ENCODE measurements at places on chromosomes 3 and 15. TPM values are rescaled to one million over a fixed set of nuclear protein-coding genes. Genes with fewer than 3 reads are reported as not detected.

DNA sequence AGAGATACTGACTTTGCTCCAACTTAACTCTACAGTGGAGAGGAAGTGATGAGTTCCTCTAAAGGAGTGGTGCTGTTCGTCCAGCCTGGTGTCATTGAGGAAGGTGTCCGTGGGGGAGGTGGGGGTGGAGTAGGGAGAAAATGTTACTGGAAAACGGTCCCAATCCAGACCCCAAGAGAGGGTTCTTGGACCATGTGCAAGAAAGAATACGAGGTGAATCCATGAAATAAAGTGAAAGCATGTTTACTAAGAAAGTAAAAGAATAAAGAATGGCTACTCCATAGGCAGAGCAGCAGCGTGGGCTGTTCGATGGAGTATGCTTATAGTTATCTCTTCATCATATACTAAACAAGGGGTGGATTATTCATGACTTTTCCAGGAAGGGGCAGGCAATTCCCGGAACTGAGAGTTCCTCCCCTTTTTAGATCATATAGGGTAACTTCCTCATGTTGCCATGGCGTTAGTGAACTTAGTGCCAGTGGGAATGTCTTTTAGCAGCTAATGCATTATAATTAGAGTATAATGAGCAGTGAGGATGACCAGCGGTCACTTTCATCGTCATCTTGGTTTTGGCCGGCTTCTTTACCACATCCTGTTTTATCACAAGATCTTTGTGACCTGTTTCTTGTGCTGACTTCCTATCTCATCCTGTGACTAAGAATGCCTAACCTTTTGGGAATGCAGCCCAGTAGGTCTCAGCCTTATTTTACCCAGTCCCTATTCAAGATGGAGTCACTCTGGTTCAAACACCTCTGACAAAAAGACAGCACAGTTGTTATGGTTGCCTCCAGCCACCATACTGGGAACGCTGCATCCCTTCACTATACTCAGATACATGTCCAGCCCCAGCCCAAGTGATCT is 38.6 kb downstream of the CLEC3B start:
- no peak for DNase-seq

- no peak for DNase-seq
These were observed 25.7 kb upstream of the MYLK start for GRCh38 chr3:123909785-123910184.

RNF168 gene
- total RNA-seq: 22.1 TPM

GRCh38 chr3:194586836-194587235 is 46.4 kb downstream of the TMEM44 start:
- DNase-seq: no peak

- DNase-seq: no peak
These were observed 137.0 kb downstream of the DNAJB8 start for GRCh38 chr3:128329491-128330213.

- DNase-seq: no peak
These were observed 14.4 kb downstream of the ATP13A3 start for GRCh38 chr3:194472290-194472920.

TRH gene
- total RNA-seq: not detected

DNA sequence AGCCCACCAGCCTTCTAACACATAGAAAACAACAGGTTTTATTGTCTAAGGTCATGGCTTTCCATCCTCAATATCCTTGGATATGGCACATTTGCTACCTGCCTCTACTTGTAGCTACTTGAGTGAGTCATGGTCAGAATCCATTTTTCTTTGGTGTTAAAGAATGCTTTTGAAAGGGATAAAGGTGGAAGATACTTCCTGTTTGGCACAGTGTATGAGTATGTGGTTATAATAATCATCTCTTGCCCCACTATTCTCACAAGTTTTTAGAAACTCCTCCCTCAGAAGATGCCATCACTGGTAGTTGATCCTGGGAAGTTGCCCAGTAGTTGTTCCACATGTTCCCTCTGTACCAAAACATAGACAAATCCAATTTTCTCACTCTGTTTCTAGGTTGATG is 508.6 kb upstream of the IL12A start:
- no peak for DNase-seq

RASGRP1 gene
- 1.0 TPM for total RNA-seq

DNA sequence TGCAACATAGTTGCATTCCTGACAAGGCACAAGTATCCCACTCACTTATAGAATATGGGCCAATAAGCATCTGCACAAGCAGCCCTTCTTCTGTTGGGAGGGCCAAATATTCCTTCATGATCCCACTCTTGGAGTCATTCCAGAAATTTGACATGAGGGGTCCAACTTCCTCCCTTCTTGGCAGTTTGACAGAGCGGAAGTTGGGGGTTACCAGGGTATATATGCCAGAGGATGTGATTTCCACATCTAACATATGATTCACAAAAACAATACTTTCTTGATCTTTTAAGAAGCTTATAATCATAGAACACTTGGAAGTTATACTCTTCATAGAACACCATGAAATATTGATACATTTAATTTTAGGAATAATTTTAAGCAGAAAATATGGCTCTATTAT is 100.9 kb upstream of the CRBN start:
- no peak for DNase-seq

ACTRT3 gene
- total RNA-seq: 1.5 TPM

- no peak for DNase-seq
These were observed 17.5 kb downstream of the RGMA start for GRCh38 chr15:93071469-93071936.

DNA sequence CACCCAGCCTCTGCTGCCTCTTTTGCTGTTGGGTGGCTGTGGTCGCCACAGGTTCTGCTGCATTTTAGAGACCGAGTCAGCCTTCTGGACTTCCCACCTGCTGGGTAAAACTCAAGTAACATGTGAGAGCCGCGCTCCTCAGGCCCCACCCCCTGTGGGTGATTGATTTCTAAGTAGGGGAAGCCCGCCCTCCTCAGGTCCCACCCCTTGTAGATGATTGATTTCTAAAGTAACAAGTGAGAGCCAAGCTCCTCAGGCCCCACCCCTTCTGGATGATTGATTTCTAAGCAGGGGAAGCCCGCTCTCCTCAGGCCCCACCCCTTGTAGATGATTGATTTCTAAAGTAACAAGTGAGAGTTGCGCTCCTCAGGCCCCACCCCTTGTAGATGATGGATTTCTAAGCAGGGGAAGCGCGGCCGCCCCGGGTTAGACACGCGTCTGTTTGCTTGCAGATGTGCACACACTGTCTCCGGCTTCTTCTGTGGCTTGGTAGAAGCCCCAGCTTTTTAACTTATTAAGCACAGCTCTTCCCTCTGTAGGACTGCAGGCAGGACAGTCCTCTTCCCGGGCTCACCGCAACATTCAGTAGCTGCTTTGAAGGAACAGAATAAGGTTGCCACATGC is 83.4 kb downstream of the FAM43A start:
- DNase-seq: peak; percentile 91

- no peak for DNase-seq
These were observed 57.8 kb upstream of the TGFBR2 start for GRCh38 chr3:30548600-30548999.

CCRL2 gene
- 19.4 TPM for total RNA-seq

GRCh38 chr3:14531856-14532395 is 8.2 kb downstream of the GRIP2 start:
- no peak for DNase-seq

GRCh38 chr3:29057326-29057725 is 223.5 kb upstream of the RBMS3 start:
- DNase-seq: no peak

- DNase-seq: no peak
These were observed 11.2 kb downstream of the ACAN start for GRCh38 chr15:88814393-88814792.

DNA sequence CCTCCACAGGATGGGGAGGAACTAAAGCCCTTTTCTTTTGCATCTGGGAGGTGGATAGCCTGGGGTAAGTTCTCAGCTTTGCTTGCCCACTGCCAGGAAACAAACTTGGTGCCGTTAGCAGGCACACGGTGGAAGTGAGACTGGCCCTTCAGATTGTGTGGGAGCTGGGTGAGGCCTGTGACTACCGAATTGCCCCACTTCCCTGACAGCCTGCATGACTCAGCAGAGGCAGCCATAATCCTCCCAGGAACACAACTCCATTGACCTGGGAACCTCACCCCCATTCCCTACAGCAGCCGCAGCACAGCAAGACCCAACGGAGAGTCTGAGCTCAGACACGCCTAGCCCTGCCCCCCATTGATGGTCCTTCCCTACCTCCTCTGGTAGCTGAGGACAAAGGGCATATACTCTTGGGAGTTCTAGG is 282.6 kb downstream of the KLF13 start:
- DNase-seq: no peak

DNA sequence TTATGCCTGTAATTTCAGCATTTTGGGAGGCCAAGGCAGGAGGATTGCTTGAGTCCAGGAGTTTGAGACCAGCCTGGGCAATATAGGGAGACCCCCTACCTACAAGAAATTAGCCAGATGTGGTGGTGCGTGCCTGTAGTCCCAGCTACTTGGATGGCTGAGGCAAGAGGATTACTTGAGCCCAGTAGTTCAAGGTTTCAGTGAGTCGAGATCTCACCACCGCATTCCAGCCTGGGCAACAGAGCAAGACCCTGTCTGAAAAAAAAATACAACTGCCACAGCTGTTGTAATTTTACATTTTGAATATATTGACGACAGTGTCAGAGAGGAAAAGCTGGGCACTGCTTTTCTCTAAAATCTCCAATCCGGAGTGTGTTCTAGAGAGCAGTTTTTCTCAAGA is 21.2 kb downstream of the TATDN2 start:
- DNase-seq: no peak

DNA sequence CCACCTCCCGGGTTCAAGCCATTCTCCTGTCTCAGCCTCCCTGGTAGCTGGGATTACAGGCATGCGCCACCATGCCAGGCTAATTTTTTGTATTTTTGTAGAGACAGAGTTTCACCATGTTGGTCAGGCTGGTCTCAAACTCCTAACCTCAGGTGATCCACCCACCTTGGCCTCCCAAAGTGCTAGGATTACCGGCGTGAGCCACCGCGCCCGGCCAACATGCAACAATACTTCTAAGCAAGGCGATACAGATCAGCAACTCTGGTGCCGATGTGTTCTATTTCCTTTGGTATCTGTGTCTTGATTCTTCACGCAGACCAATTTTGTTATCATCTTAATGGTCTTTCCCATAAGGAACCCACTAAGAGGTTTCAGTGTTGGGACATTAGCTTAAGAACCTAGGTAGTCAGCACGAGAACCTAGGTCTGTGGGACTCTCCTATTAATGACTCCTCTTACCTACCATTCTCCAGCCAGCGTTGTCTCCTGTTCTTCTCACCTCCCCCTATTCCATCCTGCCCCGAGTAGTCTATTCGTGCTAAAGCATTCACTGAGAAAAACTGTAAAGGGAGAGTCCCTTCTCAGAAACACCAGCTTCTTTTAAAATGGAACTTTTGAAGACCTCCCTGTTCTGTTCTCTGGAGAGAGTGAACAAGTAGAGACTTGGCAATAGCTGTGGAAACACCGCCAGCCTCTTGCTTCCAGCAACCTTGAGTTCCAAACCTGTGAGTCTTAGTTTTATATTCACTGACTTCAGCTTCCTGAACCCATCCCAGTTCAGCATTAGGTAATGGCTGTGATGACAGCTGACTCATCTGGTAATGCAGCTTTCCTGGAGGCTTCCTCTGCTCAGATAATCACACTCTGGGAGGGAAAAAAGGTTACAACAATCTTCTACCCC is 61.2 kb downstream of the TSC22D2 start:
- peak; percentile 48 for DNase-seq

- no peak for DNase-seq
These were observed 24.3 kb downstream of the PDZRN3 start for GRCh38 chr3:73600293-73600938.

DNA sequence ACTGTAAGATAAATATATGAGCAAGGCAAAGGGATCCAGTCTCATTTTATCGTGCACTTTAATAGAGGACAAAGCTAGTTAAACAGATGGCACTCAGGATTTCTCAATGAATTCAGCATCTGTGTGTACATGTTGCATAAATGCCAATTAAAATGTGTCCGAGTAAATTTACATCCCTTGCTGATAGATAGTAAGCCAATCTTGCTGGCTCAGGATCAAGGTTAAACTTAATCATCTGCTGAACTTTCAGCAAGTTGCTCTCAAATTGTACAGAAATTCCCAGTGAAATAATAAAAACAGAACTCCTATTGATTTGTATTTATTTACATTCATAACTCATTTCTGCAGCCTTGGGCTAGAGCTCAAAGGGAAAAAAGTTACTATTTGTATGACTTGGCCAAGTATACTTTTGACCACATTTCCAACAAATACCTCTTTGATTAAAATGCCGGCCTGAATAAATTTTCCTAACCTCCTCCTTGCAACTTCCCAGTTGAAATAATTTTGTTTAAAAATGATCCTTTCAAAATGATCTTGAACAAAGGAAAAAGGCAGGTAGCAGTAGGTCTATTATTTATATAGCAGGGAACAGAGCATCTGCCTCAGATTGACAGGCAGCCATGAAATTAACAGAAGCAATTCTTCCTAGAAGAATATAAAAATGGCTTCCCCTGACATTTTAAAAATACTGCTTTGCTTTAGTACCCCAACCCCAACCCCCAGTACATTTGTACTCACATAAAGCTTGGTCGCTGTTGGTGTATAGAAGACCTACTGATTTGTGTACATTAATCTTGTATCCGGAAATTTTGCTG is 1001.9 kb downstream of the ROBO1 start:
- DNase-seq: no peak

DNAJA4 gene
- 36.7 TPM for total RNA-seq

ITIH1 gene
- not detected for total RNA-seq

GRCh38 chr3:116005404-116005803 is 382.1 kb downstream of the GAP43 start:
- peak; percentile 2 for DNase-seq

DNAH12 gene
- total RNA-seq: 0.09 TPM

DNA sequence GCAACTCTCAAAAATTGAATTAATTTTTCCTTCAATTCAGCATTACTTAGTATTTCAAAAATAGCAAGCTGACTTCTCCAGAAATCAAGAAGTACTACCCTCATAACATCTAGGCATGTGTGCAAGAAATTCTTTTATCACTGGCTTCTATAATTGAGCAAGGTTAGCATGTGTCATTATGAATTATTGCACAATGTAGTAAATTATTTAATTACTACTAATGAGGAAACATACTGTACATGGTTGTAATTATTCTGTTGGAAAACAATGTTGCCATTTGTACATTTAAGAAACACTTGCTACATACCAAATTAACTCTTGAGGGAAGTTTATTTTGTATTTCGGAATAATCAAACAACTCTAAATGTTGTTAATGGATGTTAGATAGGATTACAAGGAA is 122.2 kb upstream of the ICE2 start:
- DNase-seq: no peak

ALDH1L1 gene
- 26.7 TPM for total RNA-seq

GRCh38 chr3:134291319-134292254 is 40.9 kb upstream of the RYK start:
- peak; percentile 42 for DNase-seq

PRR20G gene
- total RNA-seq: not detected

MAGI1 gene
- 49.2 TPM for total RNA-seq

GRCh38 chr3:49476563-49476962 is 6.5 kb downstream of the DAG1 start:
- no peak for DNase-seq

GRCh38 chr3:122067588-122068240 is 12.6 kb downstream of the CD86 start:
- DNase-seq: no peak

TMC3 gene
- total RNA-seq: not detected

AMIGO3 gene
- total RNA-seq: not detected

GRCh38 chr3:30156586-30157498 is 449.6 kb upstream of the TGFBR2 start:
- DNase-seq: no peak

TNIK gene
- total RNA-seq: 32.1 TPM

GRCh38 chr3:11593318-11594034 is 50.2 kb downstream of the VGLL4 start:
- DNase-seq: no peak
